Stimulated activated CD4-positive, alpha-beta T cell treated with anti-CD3 and anti-CD28 coated beads, Interleukin-12 subunit alpha, Interleukin-12 subunit beta, amount 100 ng/mL, for 48 hours (primary cell): ENCODE measurements at places on chromosomes 7 and 10.

DNA sequence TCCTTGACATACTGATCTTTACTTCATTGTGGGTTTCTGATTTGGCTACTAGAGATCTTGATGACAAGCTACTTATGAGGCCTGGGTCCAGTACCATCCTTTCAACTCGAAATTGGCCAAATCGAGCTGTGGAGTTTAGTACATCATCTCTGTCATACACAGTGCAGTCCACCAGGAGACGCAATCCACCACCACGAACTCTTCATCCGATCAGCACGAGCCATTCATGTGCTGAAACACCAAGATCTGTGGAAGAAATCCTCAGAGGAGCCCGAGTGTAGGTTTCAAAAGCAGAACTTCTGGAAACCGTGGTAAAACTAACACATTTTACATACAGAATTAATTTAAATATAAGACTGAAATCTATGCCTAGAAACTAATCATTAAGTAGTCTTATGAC is 14.2 kb downstream of the DNAJC9 start:
- no peak for DNase-seq

DNA sequence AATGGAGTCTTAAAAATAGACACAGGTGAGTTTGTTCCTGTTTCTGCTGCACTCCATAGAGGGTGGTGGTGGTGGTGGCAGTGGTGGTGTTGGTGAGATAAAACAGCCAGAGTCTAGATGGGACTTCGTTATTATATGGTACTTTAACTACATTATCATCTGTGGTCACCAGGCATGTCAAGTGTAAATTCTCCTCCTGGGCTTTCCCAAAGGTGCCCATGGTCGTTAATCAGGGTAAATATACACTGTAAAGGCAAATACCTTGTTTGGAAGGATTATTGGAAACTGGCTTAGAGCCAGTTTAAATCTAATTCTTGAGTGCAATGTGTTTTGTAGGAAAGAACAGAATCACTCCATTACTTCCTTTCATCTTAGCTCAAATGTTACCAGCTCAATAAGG is 21.5 kb upstream of the COMMD3 start:
- DNase-seq: no peak

DNA sequence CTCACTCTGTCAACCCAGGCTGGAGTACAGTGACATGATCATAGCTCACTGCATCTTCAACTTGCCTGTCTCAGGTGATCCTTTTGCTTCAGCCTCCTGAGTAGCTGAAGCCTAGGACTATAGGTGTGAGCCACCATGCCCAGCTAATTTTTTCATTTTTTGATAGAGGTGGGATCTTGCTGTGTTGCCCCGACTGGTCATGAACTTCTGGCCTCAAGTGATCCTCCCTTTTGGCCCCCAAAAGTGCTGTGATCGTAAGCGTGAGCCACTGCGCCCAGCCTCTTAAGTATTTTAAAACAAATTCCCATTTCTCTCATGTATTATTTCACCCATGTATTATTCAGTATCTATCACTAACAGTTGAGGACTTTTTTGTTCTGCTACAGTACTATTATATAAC is 43.5 kb downstream of the KMT2E start:
- DNase-seq: no peak

- peak; percentile 28 for DNase-seq
These were observed 1.9 kb downstream of the HIPK2 start for GRCh38 chr7:139775829-139776266.

GRCh38 chr7:108181073-108181985 is 51.2 kb upstream of the LAMB4 start:
- no peak for DNase-seq
